CD14-positive monocyte (primary cell): ENCODE measurements at places on chromosomes 5 and 9. TPM values are rescaled to one million over a fixed set of nuclear protein-coding genes. Genes with fewer than 3 reads are reported as not detected.

Gene PAM
- 11.8 TPM for polyA plus RNA-seq

Gene NME5
- not detected for polyA plus RNA-seq

Gene SNAPC4
- polyA plus RNA-seq = 1.2 TPM

Gene RANBP17
- 0.13 TPM for polyA plus RNA-seq

Gene PCDH1
- polyA plus RNA-seq = not detected

Gene UGT3A1
- polyA plus RNA-seq = not detected

Gene PCAT7
- polyA plus RNA-seq = not detected in 2 replicates

Gene ACER2
- 0.17 TPM for polyA plus RNA-seq

Gene CHSY3
- polyA plus RNA-seq = not detected

Gene BTNL3
- 0.08 TPM for polyA plus RNA-seq

Gene C9orf153
- polyA plus RNA-seq = not detected in 2 replicates

Gene MYMK
- not detected in 2 replicates for polyA plus RNA-seq

Gene ERCC8
- polyA plus RNA-seq = 16.8 TPM

Gene GBA2
- polyA plus RNA-seq = 26.4 TPM

Gene DDX4
- not detected in 2 replicates for polyA plus RNA-seq

Gene GPR151
- polyA plus RNA-seq = not detected in 2 replicates

Gene SYK
- 41.9 and 51.1 TPM in 2 replicates for polyA plus RNA-seq

Gene KIF12
- polyA plus RNA-seq = not detected in 2 replicates

Gene OMD
- not detected for polyA plus RNA-seq

Gene SPAG8
- polyA plus RNA-seq = 0.68 TPM

Gene PCDHB9
- polyA plus RNA-seq = not detected in 2 replicates

Gene ISL1
- not detected for polyA plus RNA-seq

Gene LCN12
- polyA plus RNA-seq = not detected

Gene ACSL6
- polyA plus RNA-seq = not detected in 2 replicates

Gene FOXD4L4
- not detected for polyA plus RNA-seq

Gene EQTN
- not detected in 2 replicates for polyA plus RNA-seq

Gene KIAA1958
- 1.9 TPM for polyA plus RNA-seq

Gene CCNB1
- 2.6 TPM for polyA plus RNA-seq

Gene FOXI1
- not detected for polyA plus RNA-seq

Gene PCDHGA11
- not detected for polyA plus RNA-seq

Gene PTGES
- 0.29 TPM for polyA plus RNA-seq

Gene IL4
- polyA plus RNA-seq = not detected

Gene SHISAL2B
- not detected for polyA plus RNA-seq

Gene PCDHGA1
- polyA plus RNA-seq = not detected

Gene SWI5
- polyA plus RNA-seq = 14.4 TPM

Gene FBP1
- polyA plus RNA-seq = 95.5 TPM

Gene PCDHA1
- polyA plus RNA-seq = not detected

Gene SH3GL2
- polyA plus RNA-seq = not detected

Gene TMEM174
- polyA plus RNA-seq = not detected

Gene GLRA1
- not detected for polyA plus RNA-seq

Gene CDC20B
- polyA plus RNA-seq = not detected

Gene PCA3
- polyA plus RNA-seq = 0.04 TPM in 1 of 2 replicates, not detected in the other

Gene GZMA
- 2.6 TPM for polyA plus RNA-seq

Gene GOLM1
- polyA plus RNA-seq = 27.5 TPM

Gene ENHO
- 3.2 TPM for polyA plus RNA-seq

Gene PCDH12
- 1.2 TPM for polyA plus RNA-seq

Gene TNFSF15
- 0.59 and 1.1 TPM in 2 replicates for polyA plus RNA-seq

Gene GABRA1
- not detected in 2 replicates for polyA plus RNA-seq

Gene EFNA5
- polyA plus RNA-seq = not detected

Gene RNF183
- not detected in 2 replicates for polyA plus RNA-seq

Gene ARSI
- polyA plus RNA-seq = not detected in 2 replicates

Gene SOWAHA
- not detected for polyA plus RNA-seq

Gene PCDHGB3
- not detected for polyA plus RNA-seq

Gene OBP2B
- polyA plus RNA-seq = not detected

Gene ZNF354C
- 0.19 and 0.48 TPM in 2 replicates for polyA plus RNA-seq

Gene LCN10
- not detected for polyA plus RNA-seq
